ENCODE measurements at places on chromosomes 11 and 22. TPM values are rescaled to one million over a fixed set of nuclear protein-coding genes. Genes with fewer than 3 reads are reported as not detected.
A peak's percentile ranks its signal among the peaks of the same experiment; 100 is the strongest.

GRCh38 chr22:26271427-26271826 is 102.2 kb downstream of the SEZ6L start:
- no peaks in the 10 kb centered on the region for H3K27me3 ChIP-seq
- H3K4me1 ChIP-seq, result no peaks in the 10 kb centered on the region
- no peak for DNase-seq
- no peak overlapping the region for H3K4me3 ChIP-seq
- no peaks in the 10 kb centered on the region for H3K36me3 ChIP-seq

GRCh38 chr11:72439455-72439854 is 5.1 kb upstream of the CLPB start:
- no peak overlapping the region for H3K4me3 ChIP-seq
- no peak overlapping the region for H3K27ac ChIP-seq
- no peaks in the 10 kb centered on the region for H3K4me1 ChIP-seq
- no peaks in the 10 kb centered on the region for H3K27me3 ChIP-seq
- no peaks in the 10 kb centered on the region for H3K36me3 ChIP-seq

DNA sequence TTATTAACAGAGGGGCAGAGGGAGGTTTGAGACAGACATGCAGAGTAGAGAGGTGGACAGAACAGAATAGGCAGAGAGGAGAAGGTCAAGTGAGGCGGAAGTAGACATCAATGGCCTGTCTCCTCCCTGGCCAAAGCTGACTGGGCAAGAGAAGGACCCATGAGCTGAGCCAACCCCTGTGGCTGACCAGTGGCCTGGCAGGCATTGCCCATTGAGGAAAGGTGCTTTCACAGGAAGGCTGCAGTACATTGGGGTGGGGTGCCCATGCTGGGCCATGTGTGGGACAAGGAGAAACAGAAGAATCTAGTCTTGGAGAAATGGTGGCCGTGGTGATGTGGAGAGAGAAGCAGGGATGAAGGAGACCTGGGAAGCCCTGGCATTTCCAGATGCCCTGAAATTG is 76.0 kb downstream of the MYEOV start:
- H3K27ac ChIP-seq, result no peak overlapping the region
- H3K36me3 ChIP-seq, result no peaks in the 10 kb centered on the region
- H3K27me3 ChIP-seq, result no peaks in the 10 kb centered on the region
- DNase-seq, result peak; percentile 5

GRCh38 chr11:85661972-85662664 is 2.8 kb downstream of the CREBZF start:
- peak overlapping the region; percentile 97 for H3K4me3 ChIP-seq
- H3K27me3 ChIP-seq, result no peaks in the 10 kb centered on the region
- H3K4me1 ChIP-seq, result peaks cover 35% of the 10 kb centered on the region
- DNase-seq, result no peak
- H3K27ac ChIP-seq, result peak overlapping the region; percentile 99

- peak overlapping the region; percentile 53 for H3K4me3 ChIP-seq
- no peaks in the 10 kb centered on the region for H3K27me3 ChIP-seq
- no peaks in the 10 kb centered on the region for H3K36me3 ChIP-seq
- H3K4me1 ChIP-seq, result peaks cover 8% of the 10 kb centered on the region
- DNase-seq, result peak; percentile 56
- H3K27ac ChIP-seq, result no peak overlapping the region
Measured at GRCh38 chr11:22666688-22667439, 453 bp downstream of the GAS2 start.

DNA sequence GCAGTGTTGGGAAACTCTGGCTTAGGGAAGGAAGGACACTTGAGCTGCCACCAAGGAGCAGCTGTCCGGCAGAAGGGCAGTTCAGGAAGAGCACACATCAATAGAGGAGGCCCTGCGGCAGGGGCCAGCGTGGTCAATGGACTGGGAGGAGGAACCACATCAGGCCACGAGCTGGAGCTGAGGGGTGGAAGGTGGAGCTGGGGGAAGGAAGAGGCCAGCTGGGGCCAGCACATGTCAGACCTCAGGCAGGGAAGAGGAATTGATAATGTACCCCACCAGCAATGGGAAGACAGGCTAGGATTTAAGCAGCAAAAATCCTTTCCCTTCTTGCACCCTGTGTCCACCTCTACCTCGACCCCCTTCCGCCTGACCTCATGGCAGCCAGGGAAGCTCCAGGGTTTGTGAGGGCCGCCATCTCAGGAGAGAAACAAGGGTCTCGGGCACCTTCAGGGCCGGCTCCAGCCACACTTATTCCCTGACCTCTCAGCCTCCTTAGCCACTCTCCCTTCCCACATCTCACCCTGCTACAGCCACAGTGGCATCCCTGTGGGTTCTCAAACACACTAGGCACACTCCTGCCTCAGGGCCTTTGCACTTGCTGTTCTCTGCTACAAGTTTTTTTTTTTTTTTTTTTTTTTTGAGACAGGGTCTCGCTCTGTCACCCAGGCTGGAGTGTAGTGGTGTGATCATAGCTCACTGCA is 157.8 kb upstream of the GRK3 start:
- H3K4me1 ChIP-seq, result peaks cover 23% of the 10 kb centered on the region
- H3K27ac ChIP-seq, result no peak overlapping the region
- DNase-seq, result no peak
- H3K36me3 ChIP-seq, result no peaks in the 10 kb centered on the region
- no peaks in the 10 kb centered on the region for H3K27me3 ChIP-seq

- no peaks in the 10 kb centered on the region for H3K27me3 ChIP-seq
- H3K4me1 ChIP-seq, result no peaks in the 10 kb centered on the region
- no peak overlapping the region for H3K27ac ChIP-seq
- no peak overlapping the region for H3K4me3 ChIP-seq
Measured at GRCh38 chr22:45422237-45422983, 8.9 kb downstream of the RIBC2 start.

- peaks cover 10% of the 10 kb centered on the region for H3K4me1 ChIP-seq
- no peaks in the 10 kb centered on the region for H3K36me3 ChIP-seq
Measured at GRCh38 chr11:78057462-78058055, 6.1 kb upstream of the THRSP start.

- H3K4me1 ChIP-seq, result peaks cover 54% of the 10 kb centered on the region
- no peaks in the 10 kb centered on the region for H3K36me3 ChIP-seq
- no peaks in the 10 kb centered on the region for H3K27me3 ChIP-seq
- H3K4me3 ChIP-seq, result no peak overlapping the region
- no peak overlapping the region for H3K27ac ChIP-seq
Measured at GRCh38 chr22:46001046-46001425, 24.1 kb upstream of the WNT7B start.

DNA sequence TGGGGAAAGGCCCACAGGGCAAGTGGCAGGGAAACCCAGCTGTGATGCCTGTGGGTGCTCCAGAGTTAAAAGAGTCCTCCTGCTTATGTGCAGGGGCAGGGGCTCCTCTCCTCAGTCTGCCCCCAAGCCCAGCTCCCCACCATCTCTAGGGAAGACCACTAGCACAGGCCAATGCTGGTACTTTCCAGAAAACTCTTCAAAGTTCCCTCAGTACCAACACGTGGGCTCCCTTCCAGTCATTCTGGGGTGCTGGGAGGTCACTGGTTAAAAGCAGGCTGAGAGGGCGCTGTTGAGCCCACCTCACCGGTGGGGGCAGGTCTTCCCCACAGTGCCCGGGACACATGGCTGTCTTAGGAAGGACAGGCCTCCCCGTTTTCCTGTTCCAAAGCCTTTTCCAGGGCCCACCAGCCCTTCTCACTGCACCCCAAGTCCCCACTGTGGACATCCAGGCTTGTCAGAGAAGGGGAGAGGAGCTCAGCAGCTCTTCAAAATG is 154.6 kb downstream of the TRIM29 start:
- no peaks in the 10 kb centered on the region for H3K36me3 ChIP-seq
- no peaks in the 10 kb centered on the region for H3K27me3 ChIP-seq
- no peaks in the 10 kb centered on the region for H3K4me1 ChIP-seq
- DNase-seq, result no peak
- no peak overlapping the region for H3K4me3 ChIP-seq

DNA sequence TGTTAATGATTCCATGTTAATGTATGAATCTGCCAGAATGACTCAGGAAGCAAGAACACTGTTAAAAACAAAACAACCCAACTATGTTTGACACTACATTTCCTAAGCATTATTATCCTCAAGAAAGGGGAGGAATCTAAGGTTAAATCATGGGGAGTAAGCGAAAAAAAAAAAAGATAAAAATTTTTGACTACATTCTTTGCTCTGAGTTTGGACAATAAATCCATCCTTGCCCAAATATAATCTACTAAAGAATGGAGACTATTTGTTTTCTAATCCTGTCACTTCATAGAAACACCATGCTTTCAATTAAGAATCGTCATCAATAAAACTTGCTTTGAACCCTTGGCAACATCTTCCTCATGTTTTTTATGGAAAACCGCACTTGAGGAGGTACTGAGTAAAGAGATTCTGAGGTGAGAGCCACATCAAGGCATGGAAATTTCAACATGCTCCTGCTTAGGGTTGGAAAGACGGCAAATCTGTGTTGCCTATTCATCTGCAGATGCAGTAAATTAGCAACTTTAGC is 9.7 kb downstream of the MAML2 start:
- peaks cover 32% of the 10 kb centered on the region for H3K4me1 ChIP-seq
- no peaks in the 10 kb centered on the region for H3K27me3 ChIP-seq
- no peak overlapping the region for H3K4me3 ChIP-seq
- no peak overlapping the region for H3K27ac ChIP-seq
- no peak for DNase-seq

- H3K27ac ChIP-seq, result no peak overlapping the region
- no peaks in the 10 kb centered on the region for H3K27me3 ChIP-seq
- no peak overlapping the region for H3K4me3 ChIP-seq
Measured at GRCh38 chr11:119663279-119663678, 65.7 kb downstream of the NECTIN1 start.

GRCh38 chr11:57901756-57902155 is 121.9 kb upstream of the OR9Q1 start:
- peaks cover 44% of the 10 kb centered on the region for H3K4me1 ChIP-seq
- no peak for DNase-seq
- no peak overlapping the region for H3K4me3 ChIP-seq
- H3K27ac ChIP-seq, result peak overlapping the region; percentile 55
- no peaks in the 10 kb centered on the region for H3K36me3 ChIP-seq

- H3K27ac ChIP-seq, result no peak overlapping the region
- no peaks in the 10 kb centered on the region for H3K27me3 ChIP-seq
- no peaks in the 10 kb centered on the region for H3K4me1 ChIP-seq
- DNase-seq, result no peak
Measured at GRCh38 chr22:48874956-48875355, 952.7 kb downstream of the BRD1 start.

GRCh38 chr22:42442748-42443147 is 10.5 kb upstream of the NFAM1 start:
- no peak for DNase-seq
- no peak overlapping the region for H3K4me3 ChIP-seq
- H3K27ac ChIP-seq, result no peak overlapping the region

GRCh38 chr11:132134322-132134721 is 763.9 kb downstream of the NTM start:
- no peaks in the 10 kb centered on the region for H3K36me3 ChIP-seq
- no peaks in the 10 kb centered on the region for H3K27me3 ChIP-seq
- H3K4me3 ChIP-seq, result no peak overlapping the region
- no peak overlapping the region for H3K27ac ChIP-seq
- no peak for DNase-seq

DNA sequence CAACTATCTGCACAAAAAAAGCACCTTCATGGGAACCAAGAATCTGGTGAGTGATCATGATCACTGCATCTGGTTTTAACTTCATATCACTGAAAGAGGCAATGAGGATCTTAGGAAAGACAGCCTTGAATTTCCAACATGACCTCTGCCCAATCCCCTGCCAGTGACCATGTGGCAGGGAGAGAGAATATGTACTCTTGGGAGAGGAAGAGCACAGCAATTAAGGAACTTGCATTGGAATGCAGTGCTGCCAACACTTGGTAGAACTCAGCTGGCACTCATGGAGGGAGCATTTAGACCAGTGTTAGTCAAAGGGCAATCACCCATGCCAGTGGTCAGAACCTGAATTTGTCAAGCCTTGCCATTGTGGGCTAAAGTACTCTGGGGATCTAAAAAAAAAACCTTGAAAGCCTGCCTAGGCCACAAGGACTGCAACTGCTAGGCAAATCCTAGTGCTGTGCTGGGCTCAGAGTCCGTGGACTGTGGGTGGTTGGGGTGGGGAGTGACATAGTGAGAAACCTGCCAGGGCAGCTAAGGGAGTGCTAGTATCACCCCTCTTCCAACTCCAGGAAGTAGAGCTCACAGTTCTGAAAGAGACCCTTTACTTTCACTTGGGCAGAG is 23.1 kb downstream of the JRKL start:
- no peak overlapping the region for H3K4me3 ChIP-seq
- no peak overlapping the region for H3K27ac ChIP-seq
- no peaks in the 10 kb centered on the region for H3K27me3 ChIP-seq
- H3K4me1 ChIP-seq, result no peaks in the 10 kb centered on the region
- DNase-seq, result no peak

DNA sequence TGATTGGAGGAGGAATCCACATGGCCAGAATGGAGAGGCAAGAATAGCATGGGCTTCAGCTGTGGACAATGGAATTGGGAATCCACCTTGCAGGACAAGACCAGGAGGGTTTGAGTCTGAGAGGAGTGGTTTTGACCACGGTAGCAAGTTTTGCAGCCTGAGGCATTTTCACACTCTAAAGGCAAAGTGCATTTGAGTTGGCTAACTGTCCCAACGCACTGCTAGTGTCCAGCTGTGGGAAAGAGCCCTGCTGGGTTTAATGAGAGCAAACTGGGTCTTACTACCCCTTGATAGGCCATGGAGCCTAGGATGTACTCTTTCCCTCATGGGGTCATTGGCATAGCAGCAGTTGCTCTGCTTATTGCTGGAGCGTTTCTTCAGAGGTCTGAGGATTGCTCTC is at the start of gene OR5B2:
TSS of gene OR5B2 (minus strand) at position 101 of the 400 bp plus-strand sequence. CDS start 4,860 bp downstream, outside the sequence.
- H3K4me3 ChIP-seq, result no peak within 1 kb of the TSS
- H3K36me3 ChIP-seq, result no peaks in the 10 kb centered on the region
- H3K27ac ChIP-seq, result no peak within 1 kb of the TSS

- no peak for DNase-seq
- H3K4me3 ChIP-seq, result no peak overlapping the region
- H3K27me3 ChIP-seq, result no peaks in the 10 kb centered on the region
- H3K4me1 ChIP-seq, result no peaks in the 10 kb centered on the region
- no peaks in the 10 kb centered on the region for H3K36me3 ChIP-seq
Measured at GRCh38 chr11:30089921-30090320, 73.1 kb upstream of the KCNA4 start.

DNA sequence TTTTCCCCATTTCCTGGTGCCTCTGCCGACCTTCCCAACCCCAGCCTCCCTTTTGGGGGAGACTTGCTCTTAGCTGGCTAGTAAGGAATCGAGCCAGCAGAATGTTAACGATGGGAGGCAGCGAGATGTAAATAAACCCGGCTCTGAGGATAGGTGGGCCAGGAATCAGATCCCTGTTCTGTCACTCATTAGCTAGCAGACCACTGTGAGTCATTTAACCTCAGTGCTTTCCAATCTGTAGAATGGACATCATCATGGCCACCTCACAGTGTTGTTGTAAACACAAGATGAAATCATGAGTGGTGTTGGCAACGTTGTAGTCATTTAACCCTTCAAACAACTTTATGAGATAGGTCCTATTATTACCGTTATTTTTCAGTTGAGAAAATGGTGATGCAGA is 208.6 kb downstream of the KIRREL3 start:
- DNase-seq, result no peak
- no peaks in the 10 kb centered on the region for H3K4me1 ChIP-seq
- no peaks in the 10 kb centered on the region for H3K27me3 ChIP-seq
- H3K27ac ChIP-seq, result no peak overlapping the region

Gene CHEK2
- total RNA-seq, result 21.3 TPM

Gene KRTAP5-3
- total RNA-seq, result not detected

Gene HIC2
- total RNA-seq, result 24.0 TPM

Gene TUBA8
- 60.5 TPM for total RNA-seq

Gene NUP160
- 46.1 TPM for total RNA-seq

Gene MS4A4A
- 2.0 TPM for total RNA-seq

Gene MRPL11
- total RNA-seq, result 21.2 TPM

Gene UBQLNL
- total RNA-seq, result 8.8 TPM

Gene OR4A47
- not detected for total RNA-seq

Gene CRYBB2
- total RNA-seq, result 5.2 TPM

Gene UPK3A
- not detected for total RNA-seq

Gene IL17REL
- 0.55 TPM for total RNA-seq

Gene SLC2A11
- 21.8 TPM for total RNA-seq

Gene BUD13
- 32.0 TPM for total RNA-seq

Data from testis (tissue), 5 donors.